Fibroblast of lung (primary cell): ENCODE measurements at places on chromosomes 3 and 15.

GRCh38 chr3:76866729-76867408 is 173.0 kb upstream of the ROBO2 start:
- H3K27me3 ChIP-seq: no peaks in the 10 kb centered on the region
- no peak overlapping the region for H3K27ac ChIP-seq

DNA sequence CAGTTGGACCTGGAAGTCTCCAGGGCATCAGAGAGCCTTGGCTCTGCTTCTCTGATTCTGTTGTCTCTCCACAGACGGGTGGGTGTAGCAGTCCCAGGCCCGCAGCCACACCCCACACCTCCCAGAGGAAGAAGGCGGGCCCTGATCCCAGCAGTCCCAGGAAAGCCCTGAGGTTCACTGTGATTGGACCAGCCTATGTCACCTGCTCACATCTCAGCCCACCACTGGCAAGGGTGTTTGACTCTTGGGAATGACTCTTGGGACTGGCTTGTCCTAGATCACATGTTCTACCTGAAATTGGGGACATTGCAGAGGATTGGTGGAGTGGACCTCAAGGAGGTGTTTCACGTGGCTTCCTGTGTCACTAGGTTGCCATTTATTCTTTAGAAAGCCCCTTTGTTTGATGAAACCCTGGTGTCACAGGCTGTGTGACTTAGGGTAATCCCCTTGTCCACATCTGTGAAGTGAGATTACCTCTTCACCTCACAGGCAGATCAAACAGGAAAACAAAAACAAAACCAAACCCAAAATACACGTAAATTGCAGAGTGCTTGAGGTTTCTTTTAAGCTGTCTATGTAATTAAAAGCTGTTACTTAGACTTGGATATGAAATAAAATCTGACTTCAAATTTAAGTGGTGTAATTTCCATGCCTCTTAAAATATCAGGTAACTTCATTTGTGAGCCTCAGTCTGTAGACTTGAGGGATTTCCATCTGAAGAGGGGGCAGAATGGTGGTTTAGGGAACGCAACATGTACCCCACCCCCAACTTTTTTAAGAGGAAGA is 26.7 kb downstream of the FLNB start:
- H3K4me1 ChIP-seq: no peaks in the 10 kb centered on the region
- H3K27me3 ChIP-seq: no peaks in the 10 kb centered on the region
- H3K27ac ChIP-seq: no peak overlapping the region
- DNase-seq: no peak
- no peaks in the 10 kb centered on the region for H3K36me3 ChIP-seq

- peak; percentile 71 for DNase-seq
- no peak overlapping the region for H3K4me3 ChIP-seq
- no peak overlapping the region for H3K27ac ChIP-seq
- H3K27me3 ChIP-seq: no peaks in the 10 kb centered on the region
- peaks cover 21% of the 10 kb centered on the region for H3K4me1 ChIP-seq
- no peaks in the 10 kb centered on the region for H3K36me3 ChIP-seq
These were observed 97.3 kb downstream of the AKAP13 start for GRCh38 chr15:85477730-85478129.

DNA sequence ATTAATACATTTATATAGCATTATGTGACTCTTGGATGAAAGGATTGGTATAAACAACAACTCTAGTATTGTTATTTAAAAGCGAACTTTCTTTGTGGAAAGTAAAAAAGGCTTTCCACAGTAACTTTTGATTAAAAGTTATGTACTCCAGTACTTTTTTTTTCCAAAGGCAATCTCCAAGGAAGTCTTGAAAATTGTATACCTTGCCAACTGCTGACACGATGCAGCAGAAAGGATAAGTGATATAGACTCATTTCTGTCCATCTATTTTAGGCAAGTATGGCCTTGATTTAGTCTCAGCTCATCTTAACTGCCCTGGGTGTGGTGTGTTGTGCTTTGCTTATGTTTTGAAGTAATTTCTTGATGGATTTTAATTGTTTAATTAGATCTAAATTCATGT is 79.7 kb downstream of the OTOL1 start:
- H3K27me3 ChIP-seq: no peaks in the 10 kb centered on the region
- no peaks in the 10 kb centered on the region for H3K36me3 ChIP-seq
- no peak overlapping the region for H3K4me3 ChIP-seq
- no peak overlapping the region for H3K27ac ChIP-seq
- DNase-seq: no peak
- no peaks in the 10 kb centered on the region for H3K4me1 ChIP-seq

GRCh38 chr3:106268696-106269095 is 399.9 kb upstream of the CBLB start:
- no peaks in the 10 kb centered on the region for H3K4me1 ChIP-seq
- H3K4me3 ChIP-seq: no peak overlapping the region
- H3K36me3 ChIP-seq: no peaks in the 10 kb centered on the region
- no peak for DNase-seq

DNA sequence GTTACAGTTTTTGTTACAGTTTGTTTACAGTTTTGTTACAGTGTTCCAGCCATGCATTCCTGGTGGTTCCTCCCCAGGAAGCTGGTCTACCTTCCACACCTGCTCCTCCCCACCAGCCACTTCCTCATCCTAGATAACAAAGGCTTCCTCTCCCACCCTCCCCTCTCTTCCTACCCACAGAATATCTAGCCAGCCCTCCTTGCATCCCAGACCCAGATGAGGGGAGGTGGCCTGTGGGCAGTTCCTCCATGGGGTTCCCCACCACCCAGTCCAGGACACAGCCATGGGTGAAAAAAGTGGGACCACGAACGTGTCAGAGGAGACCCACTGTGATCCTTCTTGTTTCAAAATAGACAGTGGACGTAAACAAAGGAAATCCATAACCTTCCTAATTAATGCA is 122.8 kb upstream of the ABHD17C start:
- peaks cover 6% of the 10 kb centered on the region for H3K4me1 ChIP-seq
- H3K36me3 ChIP-seq: peaks cover 6% of the 10 kb centered on the region
- DNase-seq: no peak
- no peak overlapping the region for H3K4me3 ChIP-seq
- H3K27me3 ChIP-seq: no peaks in the 10 kb centered on the region

GRCh38 chr3:127760361-127760760 is 62.0 kb downstream of the MGLL start:
- peaks cover 24% of the 10 kb centered on the region for H3K4me1 ChIP-seq
- no peak overlapping the region for H3K4me3 ChIP-seq
- no peak overlapping the region for H3K27ac ChIP-seq
- H3K36me3 ChIP-seq: peaks cover 5% of the 10 kb centered on the region
- DNase-seq: no peak
- no peaks in the 10 kb centered on the region for H3K27me3 ChIP-seq

- H3K27ac ChIP-seq: no peak overlapping the region
- no peaks in the 10 kb centered on the region for H3K27me3 ChIP-seq
- H3K36me3 ChIP-seq: no peaks in the 10 kb centered on the region
- DNase-seq: no peak
- H3K4me3 ChIP-seq: no peak overlapping the region
These were observed 44.9 kb upstream of the PLXNA1 start for GRCh38 chr3:126937973-126938372.

DNA sequence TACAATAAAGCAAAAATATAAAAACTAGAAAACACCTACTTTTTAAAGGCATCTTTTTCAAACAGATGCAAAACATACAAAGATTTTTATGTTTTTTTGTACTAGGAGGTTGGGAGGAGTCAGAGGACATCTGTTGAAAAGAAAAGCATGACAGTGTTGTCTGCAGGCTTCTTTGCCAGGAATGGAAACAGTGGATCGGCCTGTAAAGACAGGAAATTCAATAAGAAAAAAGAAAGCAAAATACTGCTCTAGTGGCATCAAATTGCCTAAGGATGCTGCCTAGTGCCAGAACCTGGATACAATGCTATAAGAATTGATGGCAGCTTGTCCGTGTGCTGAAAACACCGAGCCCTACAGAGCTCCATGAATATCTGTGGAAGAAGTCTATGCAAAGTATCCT is 69.9 kb downstream of the TBC1D5 start:
- no peaks in the 10 kb centered on the region for H3K36me3 ChIP-seq
- no peaks in the 10 kb centered on the region for H3K4me1 ChIP-seq
- no peak for DNase-seq
- no peaks in the 10 kb centered on the region for H3K27me3 ChIP-seq

GRCh38 chr3:90011131-90011530 is 903.7 kb downstream of the EPHA3 start:
- H3K27me3 ChIP-seq: no peaks in the 10 kb centered on the region
- H3K4me3 ChIP-seq: no peak overlapping the region
- no peak overlapping the region for H3K27ac ChIP-seq
- no peaks in the 10 kb centered on the region for H3K36me3 ChIP-seq
- peaks cover 2% of the 10 kb centered on the region for H3K4me1 ChIP-seq
- DNase-seq: peak; percentile 19

GRCh38 chr3:66483409-66483906 is 17.4 kb downstream of the LRIG1 start:
- DNase-seq: peak; percentile 90
- H3K27me3 ChIP-seq: no peaks in the 10 kb centered on the region
- H3K4me3 ChIP-seq: no peak overlapping the region
- peak overlapping the region; percentile 55 for H3K27ac ChIP-seq
- no peaks in the 10 kb centered on the region for H3K36me3 ChIP-seq
- H3K4me1 ChIP-seq: peaks cover 41% of the 10 kb centered on the region

DNA sequence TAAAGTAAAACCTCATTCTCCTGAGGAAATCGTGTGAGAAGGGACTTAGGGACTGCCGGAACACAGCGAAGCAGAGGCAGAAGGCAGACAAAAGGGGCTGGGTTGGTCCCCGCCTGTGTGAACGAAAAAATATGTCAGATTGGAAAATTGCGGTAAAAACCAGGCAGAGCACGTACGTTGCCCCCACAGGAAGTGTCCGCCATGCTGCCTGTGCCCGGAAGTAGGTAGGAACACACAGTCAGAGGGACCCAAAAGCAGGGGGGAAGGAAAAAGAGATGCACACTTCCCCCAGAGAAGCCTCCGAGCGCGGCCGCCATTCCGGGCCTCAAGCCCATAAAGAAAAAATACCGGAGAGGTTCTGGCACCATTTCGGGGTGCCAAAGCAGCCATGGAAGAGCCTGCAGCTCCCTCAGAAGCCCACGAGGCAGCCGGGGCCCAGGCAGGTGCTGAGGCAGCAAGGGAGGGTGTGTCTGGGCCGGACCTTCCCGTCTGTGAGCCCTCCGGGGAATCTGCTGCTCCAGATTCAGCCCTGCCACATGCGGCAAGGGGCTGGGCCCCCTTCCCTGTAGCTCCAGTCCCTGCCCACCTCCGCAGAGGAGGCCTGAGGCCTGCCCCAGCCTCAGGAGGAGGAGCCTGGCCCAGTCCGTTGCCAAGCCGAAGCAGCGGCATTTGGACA is at the start of gene MKRN3:
TSS of gene MKRN3 (plus strand) at position 280 of the 676 bp plus-strand sequence. CDS start at position 389, 109 bp downstream.
- H3K4me3 ChIP-seq: no peak within 1 kb of the TSS
- H3K4me1 ChIP-seq: no peaks in the 10 kb centered on the region
- peak; percentile 58 for DNase-seq
- no peak within 1 kb of the TSS for H3K27ac ChIP-seq
- H3K27me3 ChIP-seq: no peaks in the 10 kb centered on the region

- H3K27ac ChIP-seq: no peak overlapping the region
- H3K4me3 ChIP-seq: no peak overlapping the region
- peaks cover 2% of the 10 kb centered on the region for H3K4me1 ChIP-seq
These were observed 894.0 kb downstream of the NTRK3 start for GRCh38 chr15:87362531-87362930.

DNA sequence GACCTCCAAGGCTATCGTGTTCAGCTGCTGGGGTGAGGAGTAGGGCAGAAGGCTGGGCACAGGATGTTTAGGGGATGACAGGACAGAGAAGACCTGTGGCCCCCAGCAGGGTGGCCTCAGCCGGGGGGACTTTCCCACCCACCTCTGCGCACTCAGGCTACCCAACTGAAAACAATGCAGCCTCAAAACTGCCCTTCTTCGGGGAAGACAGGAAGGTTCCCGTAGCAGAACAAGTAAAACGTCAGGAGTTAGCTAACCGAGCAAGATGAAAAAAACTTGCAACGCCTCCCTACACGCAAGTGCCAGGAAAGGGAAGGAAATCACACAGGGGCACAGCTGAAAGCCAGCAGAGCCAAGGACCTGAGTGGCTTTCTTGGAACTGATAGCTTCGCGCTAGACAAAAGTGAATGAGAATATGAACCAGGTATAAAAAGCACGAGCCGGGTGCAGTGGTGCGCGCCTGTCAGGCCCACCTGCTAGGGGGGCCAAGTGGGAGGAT is 38.4 kb upstream of the FURIN start:
- no peak for DNase-seq
- H3K4me3 ChIP-seq: no peak overlapping the region
- H3K36me3 ChIP-seq: no peaks in the 10 kb centered on the region
- H3K27me3 ChIP-seq: no peaks in the 10 kb centered on the region
- no peak overlapping the region for H3K27ac ChIP-seq

- DNase-seq: no peak
- no peaks in the 10 kb centered on the region for H3K4me1 ChIP-seq
- H3K36me3 ChIP-seq: no peaks in the 10 kb centered on the region
- no peak overlapping the region for H3K4me3 ChIP-seq
These were observed 37.5 kb downstream of the CD86 start for GRCh38 chr3:122092460-122093165.

GRCh38 chr3:158273656-158274055 is 163.8 kb downstream of the RSRC1 start:
- no peak overlapping the region for H3K4me3 ChIP-seq
- no peaks in the 10 kb centered on the region for H3K27me3 ChIP-seq
- no peak for DNase-seq
- no peaks in the 10 kb centered on the region for H3K36me3 ChIP-seq

- H3K27me3 ChIP-seq: peaks cover 2% of the 10 kb centered on the region
- no peaks in the 10 kb centered on the region for H3K4me1 ChIP-seq
- DNase-seq: no peak
- H3K36me3 ChIP-seq: no peaks in the 10 kb centered on the region
- no peak overlapping the region for H3K27ac ChIP-seq
These were observed 26.8 kb downstream of the ESYT3 start for GRCh38 chr3:138461246-138461645.

- H3K4me1 ChIP-seq: no peaks in the 10 kb centered on the region
- DNase-seq: peak; percentile 24
- H3K36me3 ChIP-seq: no peaks in the 10 kb centered on the region
- H3K4me3 ChIP-seq: no peak overlapping the region
- peaks cover 19% of the 10 kb centered on the region for H3K27me3 ChIP-seq
- no peak overlapping the region for H3K27ac ChIP-seq
These were observed 60.0 kb upstream of the SEC13 start for GRCh38 chr3:10380906-10381305.

DNA sequence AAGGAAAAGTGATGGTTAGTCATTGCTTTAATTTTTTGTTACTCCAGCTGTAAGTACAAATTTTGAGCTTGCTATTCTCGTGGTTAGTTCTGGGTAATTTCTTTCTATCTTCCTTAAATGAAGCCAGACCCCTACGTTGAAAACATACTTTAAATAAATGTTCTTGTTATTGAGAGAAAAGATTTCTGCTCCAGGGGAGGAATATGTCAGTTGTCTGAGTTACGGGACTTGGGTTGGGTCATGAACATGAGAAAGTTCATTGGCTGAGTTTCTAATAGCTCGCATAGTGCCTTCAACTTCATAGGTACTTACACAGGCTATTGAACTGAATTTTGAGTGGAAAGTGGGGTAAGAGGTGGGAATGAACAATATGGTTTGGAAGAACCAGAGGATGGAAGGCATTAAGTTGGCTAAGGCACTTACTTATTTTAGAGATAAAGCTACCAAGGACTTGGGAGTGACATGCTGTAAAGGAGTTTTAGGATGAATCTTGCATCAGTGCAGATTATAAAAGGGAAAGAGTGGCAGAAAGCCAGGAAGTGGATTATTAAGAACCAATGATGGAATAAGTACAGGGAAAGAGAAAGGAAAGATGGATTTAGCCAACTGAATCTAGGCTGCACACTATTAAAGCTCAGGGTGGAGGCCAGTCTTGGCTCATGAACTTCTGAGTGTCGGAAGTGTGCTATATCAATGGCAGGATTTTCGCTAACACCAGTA is 1.4 kb downstream of the RPSA start:
- H3K36me3 ChIP-seq: peaks cover 14% of the 10 kb centered on the region
- no peak overlapping the region for H3K27ac ChIP-seq
- peak; percentile 39 for DNase-seq
- H3K4me3 ChIP-seq: peak overlapping the region; percentile 90
